ENCODE measurements at places on chromosomes 13 and 19.

GRCh38 chr13:21328836-21329477 lies 130.1 kb downstream of the ZDHHC20 start:
- H3K36me3 ChIP-seq, result no peaks in the 10 kb centered on the region
- peaks cover 15% of the 10 kb centered on the region for H3K4me1 ChIP-seq
- DNase-seq, result no peak
- peaks cover 2% of the 10 kb centered on the region for H3K27me3 ChIP-seq

DNA sequence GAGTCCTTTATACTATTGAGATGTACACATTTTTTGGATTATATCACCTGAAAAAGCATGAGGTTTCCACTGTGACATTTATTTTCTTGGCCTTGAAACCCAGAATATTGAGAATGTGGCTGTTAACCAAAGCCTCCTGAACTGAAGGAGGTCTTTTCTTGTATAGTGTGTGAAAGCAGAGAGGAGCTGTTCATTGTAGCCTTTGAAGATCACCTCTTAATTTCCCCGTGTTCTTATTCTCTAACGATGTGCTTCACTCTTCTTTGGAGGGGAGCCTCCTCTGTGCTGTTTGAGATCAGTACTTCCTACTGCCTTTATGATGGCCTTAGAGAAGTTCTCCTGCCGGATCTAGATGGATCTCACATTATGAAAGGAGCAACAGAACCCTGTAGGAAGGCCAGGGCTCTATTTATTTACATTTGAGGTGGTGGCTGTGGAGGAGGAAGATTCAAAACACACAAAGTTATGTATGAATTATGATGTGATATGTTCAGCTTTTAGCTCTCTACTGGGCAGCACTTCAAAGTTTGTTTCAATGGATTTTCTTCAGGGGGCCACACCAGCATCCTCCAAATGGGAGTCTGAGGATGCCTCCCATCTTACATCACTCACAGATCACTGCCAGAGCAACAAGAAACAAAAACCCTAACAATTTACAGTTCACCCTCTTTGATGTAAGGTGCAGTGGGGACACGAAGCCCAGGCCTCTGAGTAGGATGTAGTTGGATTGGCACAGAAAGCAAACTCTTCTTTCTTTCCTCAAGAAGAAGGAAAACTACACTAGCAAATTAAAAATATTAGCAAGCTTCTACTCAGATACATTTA lies 322.3 kb downstream of the DLEU7 start:
- peaks cover 43% of the 10 kb centered on the region for H3K27me3 ChIP-seq
- H3K4me3 ChIP-seq, result no peak overlapping the region
- no peaks in the 10 kb centered on the region for H3K36me3 ChIP-seq
- no peak overlapping the region for H3K27ac ChIP-seq
- no peaks in the 10 kb centered on the region for H3K4me1 ChIP-seq
- no peak for DNase-seq

DNA sequence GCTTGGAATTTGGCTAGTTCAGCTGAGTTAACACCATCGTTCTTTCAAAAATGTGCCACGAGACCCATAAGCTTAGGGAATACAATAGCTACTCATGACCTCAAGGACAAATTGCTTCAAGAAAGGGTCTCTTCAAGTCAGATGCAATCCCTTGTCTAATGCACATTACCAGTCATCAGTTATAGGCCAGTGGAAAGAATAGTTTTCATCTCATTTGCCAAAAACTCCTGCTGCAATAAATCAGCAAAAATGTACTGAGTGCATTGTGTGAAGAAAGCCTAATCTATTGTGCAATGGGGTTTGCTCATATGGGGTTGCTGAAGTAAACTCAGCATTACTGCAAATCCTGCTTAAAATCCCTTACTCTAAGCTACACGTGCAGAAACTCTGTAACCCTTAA lies 208.3 kb upstream of the NBEA start:
- no peaks in the 10 kb centered on the region for H3K36me3 ChIP-seq
- DNase-seq, result no peak
- no peaks in the 10 kb centered on the region for H3K4me1 ChIP-seq
- no peak overlapping the region for H3K4me3 ChIP-seq

- H3K36me3 ChIP-seq, result peaks cover 15% of the 10 kb centered on the region
- peaks cover 5% of the 10 kb centered on the region for H3K27me3 ChIP-seq
- H3K4me3 ChIP-seq, result no peak overlapping the region
- H3K27ac ChIP-seq, result no peak overlapping the region
- DNase-seq, result no peak
Observed at GRCh38 chr13:114058051-114058867, 74.2 kb downstream of the RASA3 start.

DNA sequence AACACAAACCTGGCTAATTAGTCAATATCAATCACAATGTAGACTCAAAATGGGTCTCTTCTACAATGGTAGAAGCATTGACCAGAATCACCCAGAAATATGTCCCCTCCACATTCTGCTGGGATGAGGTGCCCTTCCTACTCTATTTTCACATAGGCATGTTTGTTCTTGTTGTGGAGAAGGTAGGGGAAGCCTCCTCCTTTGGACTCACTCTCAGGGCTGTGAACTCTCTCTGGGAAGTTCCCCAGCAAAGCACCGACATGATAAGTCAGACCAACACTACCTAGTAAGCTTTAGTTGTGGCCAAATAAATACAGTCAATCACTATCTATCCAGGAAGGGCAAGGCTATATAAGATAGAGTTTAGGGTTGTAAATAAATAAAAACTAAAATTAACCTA lies 194.5 kb upstream of the UBL3 start:
- peaks cover 59% of the 10 kb centered on the region for H3K4me1 ChIP-seq
- DNase-seq, result no peak
- peaks cover 9% of the 10 kb centered on the region for H3K36me3 ChIP-seq
- no peak overlapping the region for H3K4me3 ChIP-seq
- peaks cover 2% of the 10 kb centered on the region for H3K27me3 ChIP-seq

- no peak overlapping the region for H3K27ac ChIP-seq
- H3K27me3 ChIP-seq, result no peaks in the 10 kb centered on the region
- H3K4me3 ChIP-seq, result no peak overlapping the region
- H3K36me3 ChIP-seq, result peaks cover 62% of the 10 kb centered on the region
- no peak for DNase-seq
Observed at GRCh38 chr19:19873381-19873780, 7.7 kb downstream of the ZNF253 start.

GRCh38 chr13:34044660-34045080 lies 226.7 kb downstream of the RFC3 start:
- DNase-seq, result peak; percentile 87
- peaks cover 34% of the 10 kb centered on the region for H3K4me1 ChIP-seq
- H3K27ac ChIP-seq, result peak overlapping the region; percentile 86
- H3K4me3 ChIP-seq, result peak overlapping the region; percentile 33
